NCI-H524 treated with DMSO at 0.1 percent for 48 hours (cell line): ENCODE measurements at places on chromosomes 1 and 21.

DNA sequence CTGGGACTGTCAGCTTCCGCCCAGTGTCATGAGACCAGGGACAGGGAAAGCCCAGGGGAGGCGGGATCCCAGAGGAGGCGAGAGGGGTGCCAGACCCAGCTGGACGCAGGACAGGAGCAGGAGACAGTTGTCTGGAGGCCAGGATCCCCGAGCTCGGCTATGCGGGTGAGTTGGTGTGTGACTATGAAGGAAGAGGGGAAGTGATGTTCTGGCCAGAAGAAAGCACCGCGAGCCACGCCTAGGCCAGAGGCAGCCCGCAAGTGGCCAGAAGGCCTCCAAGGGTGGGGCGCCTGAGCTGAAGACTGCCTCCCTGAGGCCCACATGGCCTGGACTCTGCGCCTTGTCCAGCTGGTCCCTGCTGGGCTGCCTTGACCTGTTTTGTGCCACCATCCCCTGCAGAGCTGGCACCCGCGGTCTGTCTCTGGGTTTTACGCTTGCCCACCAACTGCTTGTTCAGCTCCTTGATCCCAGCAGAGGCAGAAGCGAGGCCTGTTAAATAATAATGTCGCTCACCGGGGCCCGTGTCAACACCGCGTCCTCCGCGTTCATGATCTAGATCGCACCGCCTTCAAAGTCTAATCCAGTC, 85.2 kb upstream of the ACTL8 start:
- DNase-seq, result no peak

DNA sequence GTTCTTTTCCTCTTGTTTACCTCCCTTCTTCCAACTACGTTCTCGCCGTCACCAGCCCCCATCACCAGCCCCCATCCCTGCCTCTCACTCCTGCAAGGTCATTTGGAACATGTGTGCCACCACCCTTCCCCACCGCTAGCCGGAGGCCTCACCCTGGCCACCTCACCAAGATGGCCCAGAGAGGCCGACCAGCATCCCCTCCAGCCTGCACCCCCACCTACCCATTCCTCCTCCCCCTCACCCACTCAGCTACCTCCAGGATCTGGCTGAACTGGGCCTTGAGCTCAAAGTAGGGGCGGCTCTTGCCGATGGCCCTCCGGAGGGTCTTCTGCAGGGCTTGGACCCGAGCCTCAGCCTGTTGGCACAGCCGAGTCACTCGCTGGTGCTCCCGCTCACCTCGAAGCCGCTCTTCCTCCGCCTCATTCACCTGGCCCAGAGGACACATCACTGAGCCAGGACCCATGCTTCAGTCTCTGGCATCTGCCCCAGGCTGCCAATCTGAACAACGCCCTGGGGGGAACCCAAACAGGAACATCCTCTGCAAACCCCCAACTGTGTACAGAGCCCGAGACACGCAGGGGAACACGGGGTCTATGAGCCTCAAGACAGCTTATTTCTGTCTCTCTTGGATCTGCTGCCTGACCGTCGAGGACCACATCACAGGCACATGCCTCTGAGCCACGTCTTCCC, 12.8 kb downstream of the SH3BP5L start:
- DNase-seq, result no peak

GRCh38 chr21:19864476-19864875, 1133.7 kb upstream of the NCAM2 start:
- DNase-seq, result no peak

DNA sequence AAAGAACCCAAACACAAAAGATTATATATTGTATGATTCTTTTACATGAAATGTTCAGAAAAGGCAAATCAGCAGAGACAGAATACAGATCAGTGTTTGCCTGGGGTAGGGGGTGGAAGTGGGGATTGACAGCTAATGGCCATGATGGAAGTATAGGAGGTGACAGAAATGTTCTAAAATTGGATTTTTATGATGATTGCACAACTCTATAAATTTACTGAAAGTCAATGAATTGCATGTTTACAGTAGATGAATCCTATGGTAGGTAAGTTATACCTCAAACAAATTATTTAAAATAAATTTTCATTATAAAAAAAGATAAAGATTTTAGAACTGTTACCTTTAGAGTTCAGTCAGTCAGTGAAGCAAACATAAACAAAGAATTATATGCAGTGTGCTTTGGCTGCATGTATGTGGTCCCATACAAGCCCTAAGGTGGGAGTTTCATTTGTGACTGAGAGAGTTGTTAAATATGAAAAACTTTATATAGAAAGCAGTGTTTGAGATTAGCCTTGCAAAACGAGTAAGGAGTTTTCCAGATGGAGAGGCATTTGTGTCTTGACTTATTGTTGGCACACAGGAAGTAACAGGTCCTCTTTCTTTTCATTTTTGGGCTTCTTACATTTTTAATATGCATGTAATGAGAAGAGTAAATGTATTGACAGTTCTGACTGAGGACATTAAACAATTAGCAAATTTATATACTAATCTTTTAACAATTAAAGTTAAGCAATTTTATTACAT, 115.6 kb upstream of the KIAA1614 start:
- DNase-seq, result no peak

GRCh38 chr1:161491472-161491871, 13.8 kb upstream of the FCGR2A start:
- no peak for DNase-seq

GRCh38 chr1:39381839-39382238, 109.6 kb upstream of the BMP8A start:
- no peak for DNase-seq

GRCh38 chr1:220487297-220487820, 40.6 kb upstream of the MARK1 start:
- no peak for DNase-seq

DNA sequence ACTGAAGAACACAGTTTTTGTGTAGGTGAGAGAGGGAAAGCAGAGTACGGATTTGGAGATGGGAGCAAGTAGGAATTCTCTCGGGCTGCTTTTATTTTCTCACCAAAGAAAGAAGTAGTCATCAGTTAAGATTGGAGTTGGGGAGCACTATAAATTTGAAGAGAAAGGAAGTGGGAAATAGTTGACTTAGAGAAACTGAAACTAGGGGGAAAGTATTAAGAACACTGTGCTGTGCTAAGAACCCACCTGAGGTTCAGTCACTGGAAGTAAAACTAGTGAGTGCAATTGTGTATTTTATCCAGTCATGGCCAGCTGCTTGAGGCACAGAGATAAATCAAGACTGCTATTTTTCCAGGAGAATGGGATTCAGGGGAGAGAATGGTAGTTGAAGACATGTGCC, 37.4 kb downstream of the CLCC1 start:
- DNase-seq, result no peak

DNA sequence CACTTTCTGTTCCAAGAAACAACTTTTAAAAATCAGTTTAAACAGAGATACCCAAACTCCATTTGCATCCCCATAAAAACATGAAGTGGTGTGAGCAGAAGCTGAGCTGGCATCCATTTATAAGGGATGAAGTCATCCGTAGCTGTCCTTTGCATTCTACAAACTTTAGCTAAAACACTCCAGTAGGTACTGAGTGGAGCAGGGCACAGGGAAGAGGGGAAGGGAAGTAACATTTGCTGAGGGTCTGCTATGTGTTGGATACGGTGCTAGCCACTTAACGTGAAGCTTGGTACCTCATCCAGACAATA, 32.9 kb downstream of the VWA5B1 start:
- DNase-seq, result no peak

GRCh38 chr1:184747089-184747955, 7.3 kb downstream of the EDEM3 start:
- DNase-seq, result no peak

GRCh38 chr1:212656730-212657129, 42.9 kb downstream of the BATF3 start:
- no peak for DNase-seq

DNA sequence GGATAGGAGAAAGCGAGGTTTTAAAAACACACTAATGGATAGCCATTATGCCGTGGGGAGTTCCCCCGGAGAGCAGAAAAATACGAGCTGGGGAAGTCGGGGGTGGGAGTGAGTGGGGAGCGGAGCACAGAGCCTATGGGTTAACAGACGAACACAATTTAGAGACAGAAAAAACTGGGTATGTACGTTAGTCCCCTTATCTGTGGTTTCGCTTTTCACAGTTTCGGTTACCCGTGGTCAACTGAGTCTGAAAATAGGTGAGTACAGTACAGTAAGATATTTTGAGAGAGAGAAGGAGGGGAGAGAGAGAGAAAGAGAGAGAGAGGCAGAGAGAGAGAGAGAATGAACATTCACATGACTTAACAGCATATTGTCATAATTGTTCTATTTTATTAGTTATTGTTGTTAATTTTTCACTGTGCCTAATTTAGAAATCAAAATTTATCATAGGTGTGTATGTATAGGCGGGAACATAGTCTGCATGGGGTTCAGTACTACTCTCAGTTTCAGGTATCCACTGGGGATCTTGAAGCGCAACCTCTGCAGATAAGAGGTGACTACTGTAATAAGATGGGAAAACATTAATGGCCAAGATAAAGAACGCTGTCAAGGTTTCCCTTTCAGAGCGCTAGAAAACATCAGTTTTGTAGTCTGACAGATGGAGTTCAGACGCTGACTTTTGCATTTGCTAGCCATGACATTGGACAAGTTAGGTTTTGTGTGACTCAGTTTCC, 125.6 kb upstream of the LMO4 start:
- DNase-seq, result no peak

DNA sequence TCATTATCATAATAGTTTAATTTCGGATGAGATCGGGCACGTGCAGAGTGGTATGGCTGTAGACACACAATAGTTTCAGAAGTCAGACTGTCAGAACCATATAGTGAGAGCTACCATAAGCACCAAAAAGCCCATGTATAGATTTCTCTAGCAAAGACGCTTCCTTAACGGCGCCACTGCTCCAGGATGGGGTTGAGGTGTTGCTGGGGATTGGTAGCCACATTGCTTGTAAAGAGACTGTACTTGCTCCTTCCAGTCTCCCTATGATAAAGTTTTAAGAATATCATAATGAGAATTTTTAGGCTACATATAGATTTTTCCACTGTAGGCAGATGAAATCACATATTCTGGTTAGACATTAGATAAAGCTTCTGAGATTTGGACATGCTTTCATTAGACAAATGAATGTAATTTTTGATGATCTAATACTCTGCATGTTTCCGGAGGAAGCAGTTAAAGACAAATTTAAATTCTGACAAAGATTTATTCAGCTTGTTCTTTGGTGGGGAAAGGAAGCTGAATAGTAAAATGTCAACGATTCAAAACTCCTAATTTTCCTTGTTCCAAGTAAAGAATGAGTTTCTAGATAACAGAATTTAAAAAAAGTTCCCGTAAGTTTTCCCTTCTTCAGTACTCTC, 77.7 kb downstream of the MAP3K7CL start:
- DNase-seq, result no peak

DNA sequence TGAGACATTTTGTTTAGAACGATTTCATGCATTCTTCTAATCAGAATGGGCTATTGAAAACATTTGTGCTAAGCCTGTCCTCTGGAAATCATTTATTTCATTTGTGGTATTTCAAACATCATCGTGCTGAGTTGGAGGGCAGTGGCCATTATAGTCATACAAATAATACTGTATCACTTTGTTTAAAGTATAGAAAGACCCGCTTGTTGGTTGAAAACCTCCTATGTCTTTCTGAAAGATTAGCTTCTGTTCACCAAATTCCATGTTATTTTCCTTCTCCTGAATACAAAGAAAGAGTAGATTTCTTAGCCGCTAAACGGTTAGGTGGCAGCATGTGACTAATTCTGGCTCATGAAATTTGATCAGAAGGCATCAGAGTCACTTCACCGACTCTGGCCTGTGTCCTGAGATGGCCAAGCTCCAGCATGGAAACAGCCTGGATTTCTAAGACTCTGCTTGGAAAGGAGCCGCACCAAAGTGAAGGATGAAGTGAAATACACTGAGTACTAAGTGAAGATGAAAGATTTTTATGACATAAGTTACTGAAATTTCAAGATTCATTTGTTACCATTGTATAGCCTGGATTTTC, 355.1 kb downstream of the USP25 start:
- DNase-seq, result no peak

GRCh38 chr1:186409091-186409490, 33.5 kb downstream of the ODR4 start:
- no peak for DNase-seq

GRCh38 chr1:55313903-55314302, 98.7 kb upstream of the USP24 start:
- DNase-seq, result no peak

DNA sequence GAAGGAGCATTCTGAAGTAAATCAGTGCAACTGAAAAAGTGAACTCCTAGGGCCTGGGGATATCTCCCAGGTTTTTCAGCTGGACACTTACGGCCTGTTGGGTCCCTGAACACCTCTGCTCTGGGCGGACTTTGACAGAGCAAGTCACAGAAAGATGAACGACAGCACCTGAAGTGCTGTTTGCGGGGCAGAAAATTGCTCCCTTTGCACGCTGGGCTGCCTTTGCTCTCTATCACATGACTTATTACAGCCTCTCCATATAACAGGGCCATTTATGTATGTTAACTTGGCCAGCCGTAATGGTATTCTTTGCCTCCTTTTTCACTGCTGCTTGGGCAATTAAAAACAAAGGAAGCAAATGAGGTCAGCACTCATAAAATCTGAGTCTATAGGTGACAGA, 332.9 kb downstream of the BARHL2 start:
- no peak for DNase-seq

GRCh38 chr1:235941876-235942624, 75.3 kb upstream of the LYST start:
- no peak for DNase-seq

- DNase-seq, result peak; percentile 62
Measured at GRCh38 chr1:21278208-21278859, 11.9 kb downstream of the ECE1 start.

DNA sequence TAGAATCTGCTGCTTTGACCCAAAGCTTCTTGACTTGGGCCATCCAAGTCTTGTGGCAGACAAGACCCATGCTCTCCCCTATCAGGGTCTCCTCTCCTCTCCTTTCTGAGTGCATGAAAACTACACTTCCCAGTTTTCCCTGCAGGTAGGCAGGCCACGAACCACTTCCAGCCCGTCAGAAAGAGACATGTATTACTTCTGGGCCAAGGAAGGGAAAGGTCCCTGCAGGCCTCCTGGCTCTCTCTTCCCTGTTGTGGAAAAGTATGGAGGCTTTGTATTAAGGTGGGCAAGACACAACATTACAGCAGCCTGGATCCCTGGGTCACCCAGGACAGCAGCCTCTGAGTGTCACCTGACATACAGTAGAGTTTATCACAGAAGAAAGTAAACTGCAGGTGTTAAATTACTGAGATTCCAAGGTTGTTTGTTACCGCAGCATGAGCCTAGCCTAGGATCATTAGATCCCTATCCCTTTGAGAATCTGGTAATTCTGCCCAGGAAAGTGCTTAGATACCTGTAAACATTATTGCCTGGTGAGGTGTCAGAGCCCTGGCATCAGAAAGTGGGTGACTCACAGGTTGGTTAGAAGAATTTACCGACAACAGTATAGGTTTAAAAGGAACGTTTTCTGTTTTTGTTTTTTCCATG, 717.3 kb downstream of the MATN1 start:
- no peak for DNase-seq

- DNase-seq, result no peak
Measured at GRCh38 chr1:77188770-77189169, 30.5 kb downstream of the PIGK start.

- DNase-seq, result no peak
Measured at GRCh38 chr1:60564916-60565750, 491.6 kb upstream of the C1orf87 start.

- no peak for DNase-seq
Measured at GRCh38 chr1:187266051-187266450, 437.3 kb downstream of the PLA2G4A start.
